ENCODE measurements at places on chromosomes 12 and 14. TPM values are rescaled to one million over a fixed set of nuclear protein-coding genes. Genes with fewer than 3 reads are reported as not detected.

- no peak overlapping the region for H3K4me3 ChIP-seq
- peaks cover 2% of the 10 kb centered on the region for H3K4me1 ChIP-seq
- H3K36me3 ChIP-seq = no peaks in the 10 kb centered on the region
- no peak overlapping the region for H3K27ac ChIP-seq
- no peak for DNase-seq
- peaks cover 3% of the 10 kb centered on the region for H3K27me3 ChIP-seq
Observed at GRCh38 chr14:52352569-52352968, 38.5 kb downstream of the PTGER2 start.

Gene GLIPR1L1
- not detected for polyA plus RNA-seq

GRCh38 chr12:129409281-129409680, 494.5 kb downstream of the TMEM132D start:
- no peak overlapping the region for H3K27ac ChIP-seq
- DNase-seq = no peak
- no peaks in the 10 kb centered on the region for H3K36me3 ChIP-seq
- no peaks in the 10 kb centered on the region for H3K4me1 ChIP-seq

DNA sequence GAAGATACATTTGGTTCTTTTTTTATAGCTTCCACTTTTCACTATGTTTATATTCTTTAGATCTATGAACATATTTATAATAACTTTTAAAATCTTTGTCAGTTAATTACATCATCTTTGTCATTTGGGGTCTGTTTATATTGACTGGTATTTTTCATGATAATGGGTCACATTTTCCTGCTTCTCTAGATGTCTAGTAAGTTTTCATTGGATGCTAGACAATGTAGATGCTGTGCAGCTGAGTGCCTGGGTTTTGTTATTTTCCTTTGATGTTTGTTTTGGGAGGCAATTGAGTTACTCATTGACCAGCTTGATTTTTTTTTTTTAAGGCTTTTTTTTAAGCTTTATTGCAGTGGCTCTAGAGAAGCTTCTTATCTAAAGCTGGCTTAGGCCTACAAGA, 4.9 kb downstream of the MAP1LC3B2 start:
- H3K36me3 ChIP-seq = no peaks in the 10 kb centered on the region
- H3K27me3 ChIP-seq = no peaks in the 10 kb centered on the region
- peaks cover 2% of the 10 kb centered on the region for H3K4me1 ChIP-seq
- no peak overlapping the region for H3K4me3 ChIP-seq
- no peak overlapping the region for H3K27ac ChIP-seq

DNA sequence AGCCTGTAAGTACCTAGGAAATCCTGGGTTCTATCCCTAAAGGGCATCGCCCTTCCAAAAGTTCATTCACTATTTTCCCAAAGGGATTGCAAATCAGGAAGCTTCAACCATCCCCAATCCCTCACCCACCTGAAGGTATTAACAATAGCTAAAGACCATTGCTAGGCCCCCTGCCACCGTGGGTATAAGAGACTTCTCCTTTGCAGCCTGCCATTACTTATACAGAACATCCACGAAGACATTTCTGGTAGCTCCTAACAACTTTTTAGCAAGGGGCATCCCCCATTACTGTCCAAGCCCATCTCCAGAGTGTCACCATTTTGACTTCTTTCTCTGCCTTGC, 384 bp upstream of the SMUG1 start:
- H3K27me3 ChIP-seq = peaks cover 23% of the 10 kb centered on the region
- no peak overlapping the region for H3K4me3 ChIP-seq
- H3K27ac ChIP-seq = no peak overlapping the region
- no peaks in the 10 kb centered on the region for H3K36me3 ChIP-seq

- DNase-seq = peak; percentile 13
- H3K4me3 ChIP-seq = peak overlapping the region; percentile 24
- H3K27me3 ChIP-seq = peaks cover 26% of the 10 kb centered on the region
- no peaks in the 10 kb centered on the region for H3K36me3 ChIP-seq
- H3K4me1 ChIP-seq = peaks cover 4% of the 10 kb centered on the region
Observed at GRCh38 chr12:116880817-116881324, 370 bp downstream of the HRK start.

Gene NPFF
- not detected for polyA plus RNA-seq

Gene GLT8D2
- 10.9 TPM for polyA plus RNA-seq

GRCh38 chr14:89225607-89226006, 191.4 kb downstream of the FOXN3 start:
- peaks cover 20% of the 10 kb centered on the region for H3K4me1 ChIP-seq
- H3K27ac ChIP-seq = no peak overlapping the region
- no peak overlapping the region for H3K4me3 ChIP-seq
- H3K36me3 ChIP-seq = no peaks in the 10 kb centered on the region

DNA sequence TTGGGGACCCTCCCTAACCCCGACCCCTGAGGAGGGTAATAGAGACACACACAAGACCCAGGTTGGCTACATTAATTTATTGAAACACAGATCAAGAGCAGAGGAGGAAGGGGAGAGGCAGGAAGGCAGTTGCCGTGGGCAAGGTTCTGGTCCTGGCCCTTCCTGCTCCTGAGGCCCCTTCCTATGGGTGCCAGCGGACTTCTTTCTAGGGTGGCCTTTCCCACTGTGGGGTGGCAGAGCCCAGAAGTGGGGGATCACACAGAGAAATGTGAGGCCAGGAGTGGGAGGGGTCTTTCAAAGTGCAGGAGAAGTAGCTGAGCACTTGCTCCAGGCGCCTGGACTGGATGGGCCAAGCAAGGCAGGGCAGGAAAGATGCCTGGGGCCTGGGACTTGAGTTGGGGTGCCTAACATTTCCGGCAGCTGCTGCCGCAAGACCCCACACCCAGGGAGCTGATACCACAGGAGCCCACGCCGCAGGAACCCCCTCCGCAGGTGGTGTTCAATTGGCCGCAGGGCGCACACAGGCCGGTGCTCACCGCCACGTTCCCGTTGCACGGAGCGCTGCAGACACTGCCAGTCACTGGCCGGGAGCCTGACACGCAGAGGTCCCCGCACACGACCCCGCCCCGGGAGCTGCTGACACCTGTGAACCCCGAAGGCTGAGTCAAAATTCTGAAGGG, 5.3 kb downstream of the KRT81 start:
- H3K4me3 ChIP-seq = no peak overlapping the region
- no peaks in the 10 kb centered on the region for H3K36me3 ChIP-seq
- no peaks in the 10 kb centered on the region for H3K4me1 ChIP-seq
- DNase-seq = no peak

Gene CDKL1
- 5.9 TPM for polyA plus RNA-seq

GRCh38 chr12:25187781-25188180, 7.2 kb downstream of the DNAI7 start:
- no peaks in the 10 kb centered on the region for H3K27me3 ChIP-seq
- H3K4me3 ChIP-seq = no peak overlapping the region
- no peak overlapping the region for H3K27ac ChIP-seq
- DNase-seq = no peak

Gene DIO3
- not detected for polyA plus RNA-seq

Gene PGF
- polyA plus RNA-seq = 3.2 TPM

Gene SMIM41
- polyA plus RNA-seq = 0.80 TPM

GRCh38 chr14:85463512-85463911, 66.4 kb upstream of the FLRT2 start:
- H3K4me1 ChIP-seq = no peaks in the 10 kb centered on the region
- no peaks in the 10 kb centered on the region for H3K36me3 ChIP-seq
- no peak for DNase-seq

Gene P3H3
- 0.89 TPM for polyA plus RNA-seq

DNA sequence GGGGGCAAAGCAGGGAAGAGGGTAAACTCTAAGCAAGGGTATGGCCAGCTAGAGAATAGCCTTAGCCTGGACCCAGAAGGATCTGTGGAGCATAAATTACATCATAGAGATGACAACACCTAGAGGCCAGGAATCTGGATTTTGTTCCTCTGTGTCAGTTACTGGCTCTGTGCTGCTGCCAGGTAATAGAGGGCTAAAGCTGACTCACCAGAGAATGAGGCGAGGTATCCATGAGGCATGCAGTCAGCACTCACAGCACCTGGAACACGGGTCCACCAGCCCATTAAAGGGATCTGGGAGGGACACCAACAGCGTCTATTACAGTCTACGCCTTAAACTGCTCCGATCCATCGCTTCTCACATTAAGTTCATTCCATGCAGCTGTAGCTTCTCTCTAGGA, 74.9 kb upstream of the CMKLR1 start:
- no peak for DNase-seq
- H3K27ac ChIP-seq = no peak overlapping the region
- no peaks in the 10 kb centered on the region for H3K27me3 ChIP-seq
- no peak overlapping the region for H3K4me3 ChIP-seq
- no peaks in the 10 kb centered on the region for H3K4me1 ChIP-seq

DNA sequence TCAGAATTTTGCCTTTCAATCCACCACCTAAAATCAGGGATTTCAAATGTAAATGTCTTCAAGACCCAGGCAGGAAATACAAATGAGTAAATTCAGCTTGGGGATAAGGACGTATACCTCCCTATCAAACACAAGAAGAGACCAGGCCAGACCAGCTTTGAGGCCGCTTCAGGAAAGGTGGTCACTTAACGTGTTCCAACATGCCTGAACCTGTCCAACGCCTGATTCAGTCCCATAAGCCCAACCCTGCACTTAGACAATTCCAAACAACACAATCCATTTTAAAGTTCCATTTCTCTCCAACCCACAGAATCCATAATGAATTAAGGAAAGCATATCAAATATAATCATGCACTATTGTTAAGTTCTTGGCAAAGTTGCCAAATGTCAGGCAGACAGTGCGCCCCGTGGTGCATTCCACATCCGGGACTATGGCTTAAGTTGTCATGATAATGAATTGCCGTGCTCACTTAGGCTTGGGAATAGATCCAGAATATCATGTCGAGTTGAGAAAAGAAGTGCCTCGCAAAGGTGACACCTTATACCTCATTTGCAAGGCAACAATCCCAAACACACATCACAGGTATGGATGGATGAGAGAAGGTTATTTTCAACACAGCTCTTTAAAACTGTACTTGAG, 35.5 kb downstream of the CCDC60 start:
- no peak overlapping the region for H3K4me3 ChIP-seq
- H3K27me3 ChIP-seq = no peaks in the 10 kb centered on the region
- no peaks in the 10 kb centered on the region for H3K4me1 ChIP-seq
- no peak for DNase-seq

DNA sequence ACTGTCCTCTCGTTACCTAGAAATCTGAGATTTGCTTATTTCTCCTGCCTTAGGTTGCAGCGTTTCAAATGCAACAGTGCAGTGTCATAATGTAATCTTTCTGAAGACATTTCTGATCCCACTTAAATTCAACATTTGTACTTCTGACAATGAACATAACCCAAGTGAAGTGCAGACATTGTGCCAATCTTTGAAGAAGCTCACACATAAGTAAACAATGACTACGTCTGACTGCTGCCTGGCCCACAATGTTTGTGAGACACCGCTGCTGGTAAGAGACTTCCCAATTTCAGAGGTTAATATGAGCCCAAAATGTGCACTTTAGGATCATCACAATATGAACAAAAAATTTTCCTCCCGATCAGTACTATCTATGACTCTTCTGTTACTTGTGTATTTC, 84.6 kb upstream of the BCL2L14 start:
- no peaks in the 10 kb centered on the region for H3K36me3 ChIP-seq
- no peak overlapping the region for H3K27ac ChIP-seq
- no peak overlapping the region for H3K4me3 ChIP-seq
- no peaks in the 10 kb centered on the region for H3K4me1 ChIP-seq
- DNase-seq = no peak

DNA sequence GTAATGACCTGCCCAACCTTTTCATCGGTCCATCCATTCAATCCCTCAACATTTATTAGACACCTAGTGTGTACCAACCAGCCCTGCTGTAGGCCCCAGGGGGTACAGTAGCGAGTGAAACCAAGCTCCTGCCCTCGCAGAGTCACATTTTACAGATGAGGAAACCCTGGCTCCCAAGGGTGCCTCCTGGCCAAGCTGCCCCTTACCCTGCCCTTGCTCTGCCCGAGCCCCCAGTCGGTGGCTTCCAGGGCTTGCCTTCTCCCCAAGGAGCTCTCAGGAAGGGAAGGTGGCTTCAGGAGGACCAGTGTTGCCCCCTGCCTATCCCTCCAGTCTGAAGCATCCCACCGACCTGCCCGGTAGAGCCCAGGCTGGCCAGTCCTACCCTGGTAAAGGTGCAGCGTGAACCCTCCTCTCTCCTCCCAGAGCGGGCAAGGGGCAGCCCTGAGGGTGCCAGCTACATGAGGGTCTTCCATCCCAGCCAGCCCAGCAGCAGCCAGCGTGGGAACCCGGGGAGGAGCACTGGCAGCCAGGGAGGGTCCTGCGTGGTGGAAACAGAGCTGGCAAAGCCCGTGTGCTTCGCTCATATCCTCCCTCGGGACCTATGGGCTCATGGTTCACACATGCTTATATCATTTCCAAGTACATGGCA, 670 bp upstream of the BEGAIN start:
- H3K4me1 ChIP-seq = no peaks in the 10 kb centered on the region
- H3K4me3 ChIP-seq = no peak overlapping the region
- H3K27ac ChIP-seq = no peak overlapping the region
- no peak for DNase-seq

Gene CLEC1A
- polyA plus RNA-seq = not detected

GRCh38 chr12:24750263-24750662, 198.6 kb downstream of the BCAT1 start:
- DNase-seq = no peak
- H3K27ac ChIP-seq = no peak overlapping the region
- H3K4me1 ChIP-seq = no peaks in the 10 kb centered on the region
- no peaks in the 10 kb centered on the region for H3K36me3 ChIP-seq

Gene SLC7A7
- 218 TPM for polyA plus RNA-seq

Gene PLEKHG7
- polyA plus RNA-seq = not detected

DNA sequence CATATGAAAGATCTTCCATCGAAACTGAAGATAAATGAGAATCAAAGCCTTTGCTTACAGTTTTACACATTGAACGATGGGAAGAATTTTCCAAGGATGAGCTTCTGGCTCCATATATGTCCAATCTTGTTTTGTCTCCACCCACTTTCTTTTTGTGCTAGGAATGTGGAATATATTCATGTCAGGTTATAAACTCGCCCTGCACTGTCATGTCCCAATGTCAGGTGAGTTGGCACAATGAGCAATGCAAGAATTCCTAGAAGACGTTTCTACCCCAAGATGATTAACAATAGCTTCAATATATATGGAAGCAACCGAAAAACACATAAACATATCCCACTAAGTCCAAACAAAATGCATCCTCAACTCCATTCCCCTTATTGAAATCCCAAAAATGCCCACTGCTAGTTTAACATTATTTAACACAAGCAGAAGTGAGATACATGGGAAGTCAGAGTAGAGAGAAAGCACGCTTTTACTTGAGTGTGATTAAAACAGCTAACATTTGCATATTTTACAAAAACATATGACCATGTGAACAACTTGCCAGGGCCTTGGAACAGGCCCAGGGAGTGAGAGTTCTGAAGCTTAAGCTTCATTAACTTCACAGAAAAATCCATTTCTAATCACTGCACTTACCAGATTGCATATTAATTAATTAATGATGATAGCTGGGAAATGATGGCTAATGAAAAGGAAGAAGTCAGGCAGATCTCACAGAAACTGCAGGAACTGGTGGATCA, 233.9 kb downstream of the GXYLT1 start:
- H3K27me3 ChIP-seq = no peaks in the 10 kb centered on the region
- no peak for DNase-seq
- no peaks in the 10 kb centered on the region for H3K4me1 ChIP-seq

GRCh38 chr12:3717283-3717898, 35.5 kb downstream of the CRACR2A start:
- no peak overlapping the region for H3K27ac ChIP-seq
- H3K4me1 ChIP-seq = no peaks in the 10 kb centered on the region
- no peaks in the 10 kb centered on the region for H3K27me3 ChIP-seq
- H3K4me3 ChIP-seq = no peak overlapping the region

Gene CPNE6
- polyA plus RNA-seq = 0.03 TPM

Gene SIX6
- polyA plus RNA-seq = not detected

Gene LMO3
- 1.9 TPM for polyA plus RNA-seq

Gene OR11H7
- 0.10 TPM for polyA plus RNA-seq

- DNase-seq = no peak
- no peaks in the 10 kb centered on the region for H3K36me3 ChIP-seq
- H3K4me1 ChIP-seq = no peaks in the 10 kb centered on the region
- no peaks in the 10 kb centered on the region for H3K27me3 ChIP-seq
Observed at GRCh38 chr14:83255015-83255726, 1721.5 kb upstream of the SEL1L start.

Data from small intestine (tissue), 16 donors.